Stimulated activated CD8-positive, alpha-beta memory T cell treated with anti-CD3 and anti-CD28 coated beads, Interleukin-7, amount 100 ng/mL, for 1 hour (primary cell): ENCODE measurements at places on chromosomes 1 and 21.

DNA sequence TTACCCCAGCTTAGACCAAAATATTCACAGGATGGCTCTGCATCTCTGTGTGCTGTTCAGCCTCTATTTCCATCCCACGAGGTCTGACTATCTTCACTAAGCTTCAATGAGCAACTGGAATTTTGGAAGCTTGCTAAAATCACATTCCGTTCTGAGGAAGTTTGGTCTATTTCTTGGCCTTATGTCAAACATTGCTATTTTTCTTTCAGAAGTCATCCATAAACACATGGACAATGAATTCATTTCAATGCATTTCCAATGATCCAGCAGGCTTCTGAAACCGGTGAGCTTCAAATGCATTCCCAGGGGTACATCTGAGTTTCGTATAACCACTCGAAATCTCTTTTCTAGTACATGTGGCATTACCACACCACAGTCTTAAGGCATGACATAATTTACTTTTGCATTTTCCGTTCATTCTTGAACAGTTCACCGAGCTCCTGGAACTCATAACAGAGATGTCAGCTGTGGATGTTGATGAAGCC is 294.1 kb upstream of the KAZN start:
- no peak for DNase-seq

- DNase-seq: no peak
Observed at GRCh38 chr1:21821385-21822019, 9.4 kb downstream of the LDLRAD2 start.

DNA sequence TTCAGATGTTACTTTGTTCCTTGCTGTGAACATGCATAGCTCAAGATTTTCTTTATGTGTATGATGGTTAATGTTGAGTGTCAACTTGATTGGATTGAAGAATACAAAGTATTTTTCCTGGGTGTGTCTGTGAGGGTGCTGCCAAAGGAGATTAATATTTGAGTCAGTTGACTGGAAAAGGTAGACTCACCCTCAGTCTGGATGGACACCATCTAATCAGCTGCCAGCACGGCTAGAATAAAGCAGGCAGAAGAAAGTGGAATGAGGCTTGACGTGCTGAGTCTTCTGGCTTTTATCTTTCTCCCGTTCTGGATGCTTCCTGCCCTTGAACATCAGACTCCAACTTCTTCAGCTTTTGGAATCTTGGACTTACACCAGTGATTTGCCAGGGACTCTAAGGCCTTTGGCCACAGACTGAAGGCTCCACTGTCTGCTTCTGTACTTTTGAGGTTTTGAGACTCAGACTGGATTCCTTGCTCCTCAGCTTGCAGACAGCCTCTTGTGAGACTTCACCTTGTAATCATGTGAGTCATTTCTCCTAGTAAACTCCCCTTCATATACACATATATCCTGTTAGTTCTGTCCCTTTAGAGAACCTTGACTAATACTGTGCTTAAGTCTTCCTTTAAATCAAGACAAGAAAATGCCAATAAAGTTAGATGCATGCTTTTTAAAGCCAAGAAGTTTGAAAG is 626.6 kb downstream of the KCNT2 start:
- no peak for DNase-seq

GRCh38 chr1:183580281-183580682 is 10.0 kb downstream of the NCF2 start:
- DNase-seq: no peak

DNA sequence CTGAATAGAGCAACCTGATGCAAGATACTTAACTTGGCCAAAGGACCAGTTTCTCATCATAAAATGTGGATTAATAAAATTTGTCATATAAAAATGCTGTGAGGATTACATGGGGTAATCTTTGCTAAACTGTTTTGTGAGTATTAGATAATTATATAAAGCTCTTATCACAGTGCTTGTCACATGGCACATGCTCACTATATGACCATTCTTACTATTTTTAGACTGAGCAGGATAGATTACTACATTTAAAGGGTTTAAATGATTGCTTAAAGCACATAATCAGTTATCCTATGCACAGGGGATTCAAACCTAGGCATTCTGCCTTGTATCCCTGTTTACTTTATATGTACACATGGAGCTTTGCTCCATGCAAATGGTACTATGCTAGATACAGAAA is 82.9 kb upstream of the COL24A1 start:
- no peak for DNase-seq

GRCh38 chr1:186915555-186915954 is 86.8 kb downstream of the PLA2G4A start:
- no peak for DNase-seq

- no peak for DNase-seq
Observed at GRCh38 chr1:225341642-225342041, 86.2 kb downstream of the LBR start.

DNA sequence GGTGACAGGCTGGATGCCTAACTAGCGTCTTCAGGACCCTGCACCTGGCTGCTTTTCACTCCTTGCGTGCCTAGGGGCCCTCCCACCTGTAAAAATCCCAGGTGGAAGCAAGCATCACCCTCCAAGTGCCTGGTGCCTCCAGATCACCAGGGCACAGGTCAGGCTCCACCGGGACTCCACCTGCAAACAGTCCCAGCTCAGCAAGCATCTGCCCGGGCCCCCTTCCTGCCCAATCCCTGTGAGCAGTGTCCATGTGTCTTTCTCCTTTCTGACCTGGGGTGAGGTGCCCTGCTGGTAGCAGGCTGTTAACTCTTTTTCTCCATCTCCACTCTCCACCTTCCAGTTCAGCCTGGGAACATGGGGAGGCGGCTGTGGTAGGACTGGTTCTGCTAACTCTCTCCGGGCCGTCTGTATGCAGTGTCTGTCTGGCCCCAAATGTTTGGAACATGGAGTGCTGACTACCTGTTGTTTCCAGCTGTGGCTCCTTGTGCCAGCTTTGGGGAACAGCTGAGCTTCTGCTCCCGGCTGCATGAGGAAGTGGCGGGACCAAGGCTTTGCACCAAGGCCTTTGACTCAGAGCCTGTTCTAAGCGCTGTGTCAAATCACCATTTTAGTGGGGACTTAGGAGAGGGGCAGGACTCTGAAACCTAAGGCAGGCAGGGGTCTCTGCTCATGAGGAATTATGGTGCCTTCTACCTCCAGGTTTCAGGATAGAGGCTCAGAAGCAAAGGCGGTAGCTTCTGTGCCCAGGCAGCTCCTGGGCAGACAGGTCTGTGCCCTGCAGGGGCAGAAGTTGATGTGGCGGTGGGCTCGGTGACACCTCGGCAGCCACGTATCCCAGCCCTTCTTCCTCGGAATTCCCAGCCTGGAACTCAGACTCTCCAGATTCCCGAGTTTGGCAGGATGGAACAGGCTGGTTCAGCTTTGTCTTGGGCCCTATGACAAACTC is 5.5 kb downstream of the GPR137B start:
- DNase-seq: no peak

DNA sequence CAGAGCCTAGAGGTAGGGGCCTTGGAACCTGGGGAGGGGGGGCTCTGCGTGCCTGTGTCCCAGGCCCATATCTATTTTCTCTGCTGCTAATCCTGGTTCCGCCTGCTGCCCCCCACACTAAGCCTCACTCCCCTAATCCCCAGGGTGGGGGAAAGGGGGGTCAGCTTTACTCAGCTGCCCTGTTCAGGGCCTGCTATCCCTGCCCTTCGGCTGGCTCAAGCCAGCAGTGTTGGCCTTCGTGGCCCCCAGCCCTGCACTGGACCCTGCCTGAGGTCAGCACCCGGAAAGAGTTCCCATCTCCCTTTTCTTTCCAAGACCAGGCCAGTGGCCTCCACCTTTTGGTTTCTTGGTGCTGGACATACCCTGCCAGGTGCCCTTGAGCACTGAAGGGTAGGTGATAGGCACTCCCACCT is 8.4 kb downstream of the ZBTB7B start:
- DNase-seq: no peak

GRCh38 chr1:61332796-61333195 is 250.4 kb downstream of the NFIA start:
- no peak for DNase-seq

- DNase-seq: no peak
Observed at GRCh38 chr21:21216047-21216446, 217.8 kb downstream of the NCAM2 start.

DNA sequence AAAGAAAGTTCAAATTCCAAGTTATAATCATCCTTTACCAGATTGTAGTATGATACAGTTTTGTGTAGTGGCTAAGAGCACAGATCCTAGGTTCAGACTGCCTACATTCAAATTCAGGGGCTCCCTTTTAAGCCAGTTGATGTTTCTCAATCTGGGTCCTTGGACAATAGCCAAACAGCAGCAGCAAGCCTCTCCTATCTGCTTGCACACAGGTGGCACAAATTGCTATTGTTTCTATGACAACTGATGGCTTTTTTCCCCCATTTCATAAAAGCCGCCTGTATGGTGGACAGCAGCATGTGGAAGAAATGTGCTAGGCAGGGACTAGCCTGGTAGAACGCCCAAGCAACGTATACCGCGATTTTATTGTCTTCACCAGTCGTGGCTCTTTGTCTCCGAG is 76.5 kb downstream of the S1PR1 start:
- DNase-seq: no peak

GRCh38 chr21:29312981-29313380 is 14.3 kb downstream of the BACH1 start:
- DNase-seq: no peak

- no peak for DNase-seq
Observed at GRCh38 chr1:212622906-212623305, 14.3 kb downstream of the ATF3 start.

GRCh38 chr1:171142416-171143385 is 42.4 kb upstream of the FMO2 start:
- DNase-seq: no peak

DNA sequence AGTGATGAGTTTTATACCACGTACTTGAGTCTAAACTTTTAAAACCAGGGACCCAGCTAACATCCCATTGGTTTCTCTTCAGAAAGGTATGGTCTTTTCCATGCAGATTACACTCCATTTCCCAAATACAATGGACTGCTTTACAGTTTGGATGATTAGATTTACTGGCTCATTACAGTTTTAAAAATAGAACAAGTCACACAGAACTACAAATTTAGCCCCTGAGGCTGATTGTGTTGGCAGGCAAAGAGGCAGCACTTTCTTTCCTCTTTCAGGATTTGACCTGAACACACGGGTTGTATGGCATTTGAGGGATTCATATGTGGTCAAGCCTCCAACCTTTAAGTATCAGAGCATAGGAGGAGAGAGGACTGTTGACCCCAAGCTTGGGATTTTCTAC is 21.8 kb upstream of the VTCN1 start:
- DNase-seq: no peak

- no peak for DNase-seq
Observed at GRCh38 chr1:997713-997992, 2.2 kb downstream of the HES4 start.

GRCh38 chr1:45272913-45273371 is 53.8 kb upstream of the HPDL start:
- no peak for DNase-seq

DNA sequence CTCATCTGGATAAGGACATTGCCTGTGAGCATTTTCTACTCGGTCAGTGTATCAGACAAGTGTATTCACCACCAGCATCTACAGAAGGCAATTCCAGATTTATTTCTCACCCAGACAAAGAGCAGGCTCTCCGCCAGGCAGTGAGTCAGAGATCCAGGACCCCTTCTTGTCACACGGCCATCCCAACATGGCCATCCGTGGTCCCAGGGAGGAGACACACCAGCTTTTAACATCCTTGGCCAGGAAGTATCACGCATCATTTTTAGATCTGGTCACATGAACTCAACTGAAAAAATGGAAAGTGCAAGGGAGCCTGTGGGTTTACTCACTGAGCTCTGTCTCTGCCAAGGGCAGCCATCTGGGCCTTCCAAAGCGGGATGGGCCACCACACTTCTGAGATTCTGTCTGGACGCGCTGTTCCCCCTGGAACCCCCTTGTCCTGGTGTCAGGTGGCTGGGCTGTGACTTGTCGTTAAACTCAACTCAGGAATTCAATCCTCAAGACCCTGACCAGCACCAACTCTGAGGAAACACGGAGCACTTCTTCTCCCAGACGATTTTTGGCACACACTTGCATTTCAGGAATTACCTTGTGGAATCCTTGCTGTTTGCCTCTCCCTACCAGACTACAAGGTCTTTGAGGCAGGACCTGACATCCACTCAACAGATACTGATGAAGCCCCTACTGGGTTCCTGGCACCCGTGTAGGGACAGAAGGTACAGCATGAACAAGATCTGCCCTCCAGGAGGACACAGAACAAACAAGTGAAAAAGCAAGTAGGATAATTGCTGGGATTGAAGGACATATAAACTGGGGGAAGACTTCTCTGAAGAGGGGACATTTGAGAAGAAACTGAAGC is 21.6 kb upstream of the CCSAP start:
- no peak for DNase-seq

GRCh38 chr1:37704966-37705365 is 12.7 kb downstream of the CDCA8 start:
- no peak for DNase-seq

- no peak for DNase-seq
Observed at GRCh38 chr1:168321945-168322344, 41.3 kb downstream of the TBX19 start.

- no peak for DNase-seq
Observed at GRCh38 chr1:200131551-200132125, 104.1 kb downstream of the NR5A2 start.

GRCh38 chr1:191695865-191696264 is 462.4 kb upstream of the RGS18 start:
- no peak for DNase-seq

DNA sequence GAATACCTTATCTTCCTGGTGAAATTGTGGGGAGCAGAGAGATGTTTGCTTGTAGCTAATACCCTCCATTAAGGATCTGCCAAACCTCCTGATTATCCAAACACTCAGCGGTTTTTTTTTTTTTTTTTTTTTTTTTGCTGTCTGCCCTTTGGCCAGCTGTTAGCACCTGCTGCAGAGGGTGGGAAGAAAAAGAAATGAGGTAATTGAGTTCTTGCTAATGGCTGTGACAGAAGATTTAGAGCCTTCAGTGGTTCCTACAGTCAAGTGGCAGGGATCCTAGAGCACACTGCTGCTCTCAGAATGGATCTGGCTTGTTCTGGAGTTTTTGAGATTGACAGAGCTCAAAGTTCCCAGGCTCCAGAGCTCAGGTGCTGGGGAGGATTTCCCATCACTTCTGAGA is 342.5 kb downstream of the DISC1 start:
- no peak for DNase-seq

DNA sequence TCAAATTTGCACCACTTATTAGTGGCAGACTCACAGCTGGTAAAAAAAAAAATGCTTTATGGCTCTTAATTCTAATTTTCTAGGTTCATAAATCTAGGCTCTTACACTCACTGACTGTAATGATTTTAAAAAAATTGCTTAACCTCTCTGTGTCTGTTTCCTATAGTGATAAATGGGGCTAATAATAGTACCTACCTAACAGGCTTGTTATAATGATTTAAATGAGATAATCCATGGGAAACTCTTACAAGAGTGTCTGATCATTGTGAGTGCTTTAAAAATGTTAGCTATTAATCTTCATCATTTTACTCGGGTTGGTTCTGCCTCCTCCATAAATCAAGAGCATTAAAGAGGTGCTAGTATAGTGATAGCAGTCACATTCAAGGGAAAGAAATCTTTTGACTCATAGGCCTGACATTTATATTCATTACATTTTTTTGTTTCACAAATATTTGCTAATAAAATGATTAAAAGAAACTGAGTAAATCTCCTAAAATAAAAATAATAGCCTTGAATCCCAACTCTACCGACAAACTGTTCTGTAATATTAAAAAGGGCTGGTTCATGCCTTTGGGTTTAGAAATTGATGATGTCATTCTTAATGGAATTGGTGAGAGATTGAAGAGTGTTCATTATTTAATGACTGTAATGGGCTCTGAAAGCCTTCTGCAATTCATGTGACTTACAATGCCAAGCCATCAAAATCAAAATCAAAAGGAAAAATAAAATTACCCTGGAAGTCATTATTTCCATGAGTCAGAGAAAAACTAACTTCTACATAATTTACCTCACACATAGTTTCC is 93.9 kb upstream of the PALMD start:
- no peak for DNase-seq

GRCh38 chr1:29855561-29856160 is 619.3 kb downstream of the PTPRU start:
- DNase-seq: no peak
